ENCODE measurements at places on chromosomes 5 and 9. TPM values are rescaled to one million over a fixed set of nuclear protein-coding genes. Genes with fewer than 3 reads are reported as not detected.

DNA sequence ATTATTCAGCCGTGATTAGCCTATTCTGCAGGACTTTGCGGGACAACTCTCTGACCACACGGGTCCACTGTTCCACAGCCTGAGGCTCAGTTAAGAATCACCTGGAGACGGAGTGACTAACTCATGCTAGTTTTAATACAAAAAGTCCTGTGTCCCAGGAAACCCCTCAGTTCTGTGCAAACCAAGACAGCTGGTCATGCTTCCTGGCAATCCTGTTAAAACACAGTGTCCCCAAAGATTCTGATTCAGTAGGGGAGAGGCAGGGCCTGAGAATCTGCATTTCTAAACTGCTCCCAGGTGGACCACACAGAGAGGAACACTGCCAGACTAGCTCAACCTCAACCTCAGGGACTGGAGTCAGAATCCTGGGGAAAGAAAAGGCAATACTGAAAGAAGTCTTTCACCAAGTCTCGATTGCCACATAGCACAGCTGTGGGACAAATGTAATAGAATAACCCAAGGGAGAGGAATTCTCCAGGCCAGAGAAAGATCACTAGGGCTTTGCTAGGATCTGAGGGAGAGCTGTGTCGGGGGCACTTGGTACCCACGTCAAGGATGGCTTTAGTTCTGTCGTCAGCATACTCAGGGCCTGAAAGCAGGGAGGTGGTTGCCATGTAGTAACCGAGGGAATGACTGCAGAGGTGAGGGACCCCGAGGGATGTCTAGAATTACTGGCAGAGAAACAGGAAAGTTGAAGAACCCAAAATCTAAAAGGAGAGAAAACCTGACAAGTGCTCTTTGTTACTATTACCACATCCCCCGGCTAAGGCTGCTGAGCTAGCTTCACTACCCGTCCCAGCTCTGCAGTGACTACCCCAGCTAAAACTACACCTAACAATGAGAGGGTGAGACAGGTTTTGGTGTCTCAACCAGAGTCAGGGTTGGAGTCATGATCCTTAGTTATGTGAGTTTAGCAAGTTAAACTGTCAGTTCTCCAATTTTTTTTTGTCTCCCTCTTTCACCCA is 8.6 kb downstream of the SUSD1 start:
- DNase-seq = no peak

DNA sequence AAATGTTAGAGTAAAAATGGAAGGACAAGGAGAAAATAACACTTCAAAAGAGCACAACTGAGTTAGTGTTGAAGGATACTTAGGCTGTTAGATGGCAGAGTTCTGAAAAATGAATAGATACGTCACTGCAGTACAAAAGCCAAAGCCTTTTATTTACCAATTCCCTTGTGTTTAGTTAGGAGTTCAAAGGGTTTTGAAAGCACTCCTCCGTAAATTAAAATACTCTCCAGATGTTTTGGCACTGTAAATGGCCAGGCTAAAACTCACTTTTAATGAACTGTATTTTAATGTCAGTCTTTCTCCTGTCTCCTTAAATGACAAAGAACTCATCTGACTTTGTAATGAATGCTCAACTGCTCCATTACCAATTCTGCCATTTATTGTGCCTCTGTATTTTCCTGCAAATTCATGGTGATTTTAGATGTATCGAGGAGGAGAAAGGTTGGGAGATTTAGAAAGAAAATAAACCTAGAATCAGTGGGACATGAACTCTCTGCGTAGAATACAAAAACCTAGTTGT is 1727.2 kb downstream of the MAT2B start:
- DNase-seq = no peak

DNA sequence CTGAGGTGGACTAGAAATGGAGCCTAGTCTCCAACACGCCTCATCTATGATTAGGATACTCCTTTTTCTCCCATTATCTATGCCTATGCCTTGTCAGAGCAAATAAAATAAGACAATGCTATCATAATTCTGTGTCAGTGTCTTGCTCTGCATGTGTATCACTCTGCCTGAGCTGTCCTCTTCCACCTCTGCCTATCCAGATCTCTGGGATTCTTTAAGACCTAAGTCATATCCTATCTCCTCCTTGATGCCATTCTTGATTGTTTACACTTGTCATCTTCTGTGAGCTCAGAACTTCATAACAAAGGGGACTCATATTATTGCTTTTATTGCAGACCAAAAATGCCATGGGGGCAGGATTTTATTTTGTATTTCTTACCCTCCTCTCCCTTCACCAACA is 351.2 kb upstream of the C9orf72 start:
- DNase-seq = no peak

- no peak for DNase-seq
Measured at GRCh38 chr5:164224772-164225171, 719.4 kb downstream of the MAT2B start.

GRCh38 chr5:24547132-24547531 is 97.6 kb downstream of the CDH10 start:
- DNase-seq = no peak

- DNase-seq = no peak
Measured at GRCh38 chr5:142366007-142366406, 41.2 kb upstream of the SPRY4 start.

DNA sequence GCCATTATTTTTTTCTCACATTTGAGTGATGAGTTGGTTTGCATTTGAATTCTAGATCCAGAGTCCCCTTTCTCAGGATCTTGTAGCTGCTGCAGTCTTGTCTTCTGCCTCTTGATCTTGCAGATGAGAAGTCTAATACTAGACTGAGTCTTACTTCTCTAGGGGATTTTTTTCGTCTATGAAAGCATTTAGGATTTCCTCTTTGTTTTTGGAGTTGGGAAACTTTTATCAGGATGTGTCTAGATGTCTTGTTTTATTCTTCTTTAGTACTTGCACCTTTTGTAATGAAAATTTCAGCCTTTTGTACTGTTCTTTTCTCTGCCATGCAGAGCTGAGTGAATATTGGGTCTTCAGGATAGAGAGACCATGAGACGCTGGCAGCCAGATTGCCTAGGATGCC is 65.4 kb downstream of the ZNF618 start:
- no peak for DNase-seq

GRCh38 chr9:69945671-69946141 is 97.9 kb upstream of the MAMDC2 start:
- DNase-seq = peak; percentile 87

- DNase-seq = no peak
Measured at GRCh38 chr5:5209089-5209488, 69.0 kb downstream of the ADAMTS16 start.

DNA sequence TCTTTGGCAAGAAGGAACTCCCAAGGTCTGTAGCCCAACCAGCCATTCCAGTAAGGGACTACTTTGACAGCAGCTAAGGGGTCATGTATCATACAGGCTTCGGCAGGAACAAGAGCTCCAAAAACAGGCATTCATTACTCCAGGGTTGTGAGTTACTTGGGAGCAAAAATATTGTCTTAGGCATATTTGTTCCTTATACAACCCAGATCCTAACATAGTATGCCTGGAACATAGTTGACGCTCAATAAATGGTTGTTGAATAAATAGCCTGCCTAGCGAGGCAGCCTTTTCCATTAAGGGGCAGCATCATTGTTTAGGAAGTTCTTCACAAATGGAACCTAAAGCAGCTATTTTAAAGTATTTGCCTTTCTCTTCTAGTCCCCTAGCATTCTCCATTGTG is 35.8 kb upstream of the FER start:
- no peak for DNase-seq

DNA sequence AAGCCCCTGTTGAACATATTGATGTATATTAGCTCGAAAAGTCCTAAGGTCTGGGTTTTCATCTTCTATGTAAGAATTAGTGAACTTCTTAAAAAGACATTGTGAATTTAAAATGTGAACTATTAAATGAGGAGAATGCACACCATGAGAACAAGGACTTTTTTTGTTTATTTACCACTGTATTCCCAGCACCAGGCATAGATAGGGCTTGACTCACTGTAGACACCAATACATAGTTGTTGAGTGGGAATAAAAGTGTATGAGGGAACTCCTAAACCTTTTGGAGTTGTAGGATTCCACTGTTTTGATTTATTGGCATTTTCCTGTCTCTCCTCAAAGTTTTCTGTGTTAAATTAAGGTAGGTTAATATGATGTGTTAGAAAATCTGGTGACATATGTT is 40.3 kb downstream of the NNT start:
- DNase-seq = no peak

- no peak for DNase-seq
Measured at GRCh38 chr5:57452885-57453284, 29.7 kb downstream of the ACTBL2 start.

GRCh38 chr5:171549274-171549673 is 129.8 kb downstream of the FGF18 start:
- DNase-seq = no peak

DNA sequence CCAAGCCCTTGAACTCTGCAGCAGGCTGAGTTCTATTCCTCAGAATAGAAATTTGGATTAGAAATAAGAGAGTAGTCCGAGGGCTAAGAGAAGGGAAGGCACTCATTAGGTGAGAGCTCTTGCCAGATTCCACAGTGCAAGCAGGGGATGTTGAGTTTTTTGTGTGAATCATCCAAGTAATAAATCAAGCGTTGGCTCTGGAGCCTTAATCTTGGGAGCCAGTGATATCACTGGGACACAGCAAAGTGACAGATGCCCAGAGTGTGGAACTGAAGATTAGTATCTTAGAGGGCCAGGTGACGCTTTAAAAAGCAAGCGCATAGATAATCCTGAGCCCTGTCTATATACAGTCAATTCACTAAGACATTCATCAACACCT is 60.3 kb downstream of the FOXD1 start:
- no peak for DNase-seq

DNA sequence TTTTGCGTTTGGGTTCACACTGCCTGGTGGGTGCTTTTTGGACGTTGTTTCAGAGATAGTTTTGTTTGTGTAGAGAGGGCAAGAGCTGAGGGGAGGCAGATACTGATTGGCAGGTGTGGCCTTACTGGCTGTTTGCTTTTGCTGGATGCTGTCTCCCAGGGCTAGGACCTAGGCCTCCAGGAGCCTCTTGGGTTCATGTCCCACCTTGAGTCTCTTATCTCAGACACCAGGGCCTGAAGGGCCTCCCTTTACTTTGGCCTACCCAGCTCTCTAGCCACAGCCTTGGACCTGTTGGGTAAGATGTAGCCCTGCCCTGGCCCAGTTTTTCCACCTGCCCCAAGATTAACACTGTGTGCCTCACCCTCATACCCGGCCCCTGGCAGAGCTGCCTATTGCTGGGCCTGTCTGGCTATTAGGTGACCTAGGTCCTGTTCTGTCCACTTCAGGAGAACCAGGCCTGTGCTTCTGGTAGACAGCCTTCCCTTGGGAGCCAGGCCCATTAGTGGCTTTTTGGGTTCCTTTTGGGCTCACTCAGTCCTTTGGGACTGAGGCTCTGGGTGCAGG is 13.4 kb downstream of the PTPA start:
- DNase-seq = no peak

DNA sequence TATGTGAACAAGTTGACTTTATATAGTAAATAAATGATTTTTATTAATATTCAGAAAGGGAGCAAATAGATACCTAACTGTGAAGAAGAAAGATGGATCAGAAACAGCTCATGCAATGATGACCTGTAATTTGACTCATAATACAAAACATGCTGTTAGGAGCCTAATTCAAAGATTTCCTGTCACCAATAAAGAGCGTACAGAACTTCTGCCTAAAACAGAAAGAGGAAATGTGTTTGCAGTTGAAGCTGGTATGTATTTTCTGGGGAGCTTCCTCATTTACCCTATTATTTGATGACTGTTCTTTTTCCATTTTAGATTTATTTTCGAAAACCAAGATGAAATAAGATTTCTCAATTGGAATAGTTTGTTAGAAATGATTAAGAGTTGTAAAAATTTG is 11.4 kb downstream of the YTHDC2 start:
- DNase-seq = no peak

GRCh38 chr9:111389406-111389805 is 59.4 kb upstream of the OR2K2 start:
- no peak for DNase-seq

DNA sequence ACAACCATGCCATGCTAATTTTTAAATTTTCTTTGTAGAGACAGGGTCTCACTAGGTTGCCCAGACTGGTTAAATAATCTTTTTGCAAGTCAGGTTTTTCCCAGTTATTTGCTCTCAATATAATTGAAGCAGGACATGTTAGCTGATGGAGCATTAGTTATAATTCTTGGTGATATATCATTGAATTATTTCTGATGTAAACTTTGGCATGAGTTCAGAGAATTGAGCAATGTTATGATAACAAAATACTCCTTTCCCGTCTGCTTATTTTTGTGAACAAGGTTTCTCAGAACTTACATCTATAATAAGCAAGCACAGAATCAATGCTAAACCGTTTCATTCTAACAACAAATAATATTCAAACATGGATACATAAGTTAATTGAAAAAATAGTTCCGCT is 37.8 kb downstream of the BHMT start:
- DNase-seq = no peak

DNA sequence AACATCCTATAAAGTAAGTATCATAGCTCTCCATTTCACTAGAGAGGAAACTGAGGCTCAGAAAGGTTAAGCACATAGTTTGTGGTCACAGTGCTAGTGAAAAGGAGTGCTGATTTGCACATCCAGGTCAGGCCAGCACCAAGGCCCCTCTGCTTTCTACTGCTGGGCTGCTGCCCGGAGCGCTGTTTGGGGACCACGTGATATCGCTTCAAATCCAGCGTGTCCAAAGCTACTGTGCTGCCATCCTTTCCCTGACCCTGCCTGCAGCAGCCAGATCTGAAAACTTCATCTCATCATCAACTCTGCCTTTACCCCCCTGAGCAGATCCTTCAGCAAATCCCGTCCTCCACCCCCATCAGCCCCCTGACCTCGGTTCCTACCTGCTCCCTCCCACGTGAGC is 40.7 kb upstream of the AKNA start:
- DNase-seq = no peak

DNA sequence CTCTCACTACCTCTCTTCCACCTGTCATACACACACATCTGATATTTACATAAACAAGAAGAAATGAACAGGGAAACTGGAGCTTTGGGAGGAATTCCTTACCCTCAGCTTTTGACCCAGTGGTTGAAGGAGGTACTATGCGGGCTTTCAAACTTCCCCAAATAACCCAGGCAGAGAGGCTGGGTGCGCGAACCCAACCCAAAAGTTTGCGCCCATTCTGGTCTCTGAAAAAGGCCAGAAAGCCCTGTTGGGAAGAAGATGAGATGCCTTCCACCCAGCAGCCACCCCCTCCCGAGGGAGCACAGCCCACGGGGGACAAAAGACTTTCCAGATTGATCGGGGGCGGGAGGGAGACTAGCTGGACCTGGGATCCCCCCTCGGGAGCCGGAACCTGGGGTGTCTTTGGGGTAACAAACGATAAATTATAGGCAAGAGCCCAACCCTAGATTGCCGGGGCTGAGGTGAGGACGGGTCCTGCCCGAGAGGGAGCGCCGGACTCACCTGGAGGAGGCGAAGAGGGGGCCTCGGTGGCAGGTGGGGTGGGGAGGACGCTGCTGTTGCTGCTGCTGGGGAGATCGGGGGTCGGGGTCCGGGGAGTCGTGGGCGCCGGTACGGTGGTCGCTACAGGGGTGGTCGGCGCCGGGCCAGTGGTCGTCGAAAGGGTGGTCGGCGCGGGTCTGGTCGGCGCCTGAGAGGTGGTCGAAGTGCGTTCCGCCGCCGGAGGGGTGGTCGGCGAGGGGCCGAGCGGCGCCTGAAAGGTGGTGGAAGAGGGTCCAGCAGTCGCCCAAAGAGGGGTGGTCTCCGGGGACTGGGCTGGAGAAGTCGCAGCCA is 798 bp downstream of the MEGF9 start:
- no peak for DNase-seq

The PLEKHG4B gene
- not detected for total RNA-seq

The CLIC3 gene
- total RNA-seq = 1.9 TPM

The IL4 gene
- total RNA-seq = not detected

The SPINK4 gene
- total RNA-seq = not detected

The STARD4 gene
- 18.0 TPM for total RNA-seq

The PTPA gene
- 82.4 TPM for total RNA-seq

The GDF9 gene
- total RNA-seq = 0.51 TPM

The C9orf57 gene
- total RNA-seq = not detected
